ENCODE measurements at places on chromosomes 7 and 10.

GRCh38 chr10:79189853-79190435 lies 121.2 kb downstream of the ZMIZ1 start:
- peak; percentile 75 for DNase-seq

- DNase-seq: no peak
Measured at GRCh38 chr7:82021036-82021435, 251.2 kb upstream of the HGF start.

- no peak for DNase-seq
Measured at GRCh38 chr10:126946746-126947145, 41.5 kb downstream of the DOCK1 start.

GRCh38 chr7:68542831-68543230 lies 1055.4 kb upstream of the AUTS2 start:
- DNase-seq: no peak

DNA sequence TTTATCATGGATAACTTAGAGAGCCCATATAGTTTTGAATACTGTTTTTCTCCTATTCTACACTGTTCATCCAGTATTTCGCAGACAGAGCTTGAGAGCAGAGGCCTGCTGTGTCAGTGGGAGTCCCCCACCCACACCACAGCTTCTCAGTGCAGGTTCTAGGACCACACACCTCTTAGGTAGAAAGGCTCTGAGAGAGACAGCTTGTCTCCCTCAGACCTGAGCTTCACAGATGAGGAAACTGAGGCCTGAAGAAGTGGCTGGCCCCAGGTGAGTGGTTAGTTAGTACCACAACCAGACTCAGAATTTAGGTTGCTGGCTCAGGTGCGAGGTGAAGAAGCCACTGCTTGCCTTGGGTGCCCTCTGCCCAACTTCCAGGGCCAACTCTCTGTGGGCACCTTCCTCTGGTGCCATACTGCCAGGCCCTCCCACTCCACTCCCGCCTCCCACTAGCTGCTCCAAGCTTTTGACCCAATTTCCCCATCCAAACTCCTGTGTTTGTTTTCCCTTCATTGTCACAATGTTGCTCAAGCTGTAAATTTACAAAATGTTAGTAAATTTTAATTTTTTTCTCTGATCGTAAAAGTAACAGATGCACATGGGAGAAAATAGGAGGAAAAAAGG lies 7.6 kb upstream of the HILPDA start:
- no peak for DNase-seq

Measured in urothelium cell line (cell line).